ENCODE measurements at places on chromosomes 5 and 9.

GRCh38 chr9:128422783-128423150 is 2.1 kb downstream of the CERCAM start:
- DNase-seq, result no peak

DNA sequence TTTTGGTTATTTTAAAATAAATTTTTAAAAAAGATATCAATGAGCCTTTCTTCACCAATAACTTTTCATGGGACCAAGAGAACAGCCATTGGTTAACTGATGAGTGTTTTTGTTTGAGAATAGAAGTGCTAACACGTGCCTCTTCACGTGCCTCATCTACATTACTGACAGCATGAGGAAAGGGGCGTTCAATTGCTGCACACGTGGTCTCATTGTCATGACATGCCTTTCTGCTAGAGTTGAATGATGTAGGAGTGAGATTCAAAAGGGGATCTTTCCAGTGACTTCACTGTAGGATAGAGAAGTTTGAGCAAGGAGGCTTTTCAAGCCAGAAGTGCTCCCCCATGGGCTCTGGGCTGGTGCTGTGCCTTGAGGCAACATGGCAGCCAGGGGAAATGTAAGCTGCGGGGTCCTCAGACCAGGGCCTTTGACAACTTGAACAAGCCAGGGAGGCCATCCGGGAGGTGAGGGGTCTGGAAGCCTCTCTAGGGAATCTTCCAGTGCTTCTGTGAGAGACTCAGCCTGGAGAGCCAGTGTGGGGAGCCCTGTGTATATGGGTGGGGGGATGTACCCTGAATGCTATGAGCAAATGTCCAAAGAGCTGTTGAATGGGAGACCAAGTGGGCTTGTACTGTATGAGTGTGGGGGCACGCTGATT is 51.2 kb upstream of the FSTL4 start:
- DNase-seq, result no peak

GRCh38 chr9:113886933-113887332 is 10.8 kb downstream of the ZNF618 start:
- DNase-seq, result peak; percentile 71

DNA sequence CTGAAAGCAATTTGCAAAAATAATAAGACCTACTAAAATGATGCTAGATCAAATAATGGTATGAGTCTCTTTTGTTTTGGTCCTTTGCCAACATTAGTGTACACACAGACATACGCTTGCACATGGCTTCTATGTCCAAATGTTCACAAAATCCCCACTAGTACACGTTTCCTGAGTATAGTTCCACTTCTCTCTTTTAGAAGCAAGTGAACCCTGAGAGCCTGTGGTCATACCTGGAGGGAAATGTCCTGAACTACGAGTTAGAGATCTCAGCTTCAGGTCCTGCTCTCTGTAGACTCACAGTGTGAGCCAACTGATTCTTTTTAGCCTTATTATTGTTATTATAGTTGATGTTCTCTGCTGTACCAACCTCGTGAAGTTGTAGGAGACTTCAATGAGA is 47.3 kb upstream of the ACTBL2 start:
- no peak for DNase-seq

DNA sequence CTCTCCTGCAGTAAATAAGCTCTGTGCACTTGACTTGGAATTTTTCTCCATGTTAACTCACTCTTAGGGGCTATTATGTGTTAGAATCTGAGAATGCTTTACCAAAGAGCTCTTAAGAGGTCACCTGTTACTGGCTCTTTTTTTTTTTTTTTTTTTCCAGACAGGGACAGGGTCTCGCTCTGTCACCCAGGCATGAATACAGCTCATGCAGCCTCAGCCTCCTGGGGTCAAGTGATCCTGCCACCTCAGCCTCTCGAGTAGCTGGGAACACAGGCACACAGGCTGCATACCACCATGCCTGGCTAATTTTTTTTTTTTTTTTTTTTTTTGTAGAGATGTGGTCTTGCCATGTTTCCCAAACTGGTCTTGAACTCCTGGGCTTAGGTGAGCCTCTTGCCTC is 22.1 kb downstream of the HMGXB3 start:
- no peak for DNase-seq

DNA sequence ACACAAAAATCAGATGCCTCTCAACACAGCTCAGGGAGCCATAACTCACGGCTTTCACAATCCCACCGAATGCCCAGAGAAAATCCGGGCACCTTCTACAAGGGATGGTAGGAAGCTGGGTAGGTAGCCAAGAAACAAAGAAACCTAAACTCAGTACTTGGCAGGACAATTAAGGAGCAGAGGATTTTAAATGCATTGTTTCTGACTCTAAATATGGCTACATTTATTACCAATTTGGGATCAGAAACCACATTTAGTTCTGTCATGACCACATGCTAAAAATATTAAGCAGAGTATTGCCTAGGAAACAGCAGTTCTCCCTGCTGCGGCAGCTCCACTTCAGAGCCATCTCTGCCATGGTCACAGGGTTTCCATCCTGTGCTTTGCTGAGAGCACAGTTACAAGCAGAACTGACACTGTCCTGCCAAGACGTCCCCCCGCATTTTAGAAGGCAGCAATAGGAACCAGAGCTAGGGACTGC is 57.5 kb downstream of the SIL1 start:
- DNase-seq, result peak; percentile 32

GRCh38 chr5:168031614-168032013 is 259.8 kb upstream of the WWC1 start:
- DNase-seq, result no peak

DNA sequence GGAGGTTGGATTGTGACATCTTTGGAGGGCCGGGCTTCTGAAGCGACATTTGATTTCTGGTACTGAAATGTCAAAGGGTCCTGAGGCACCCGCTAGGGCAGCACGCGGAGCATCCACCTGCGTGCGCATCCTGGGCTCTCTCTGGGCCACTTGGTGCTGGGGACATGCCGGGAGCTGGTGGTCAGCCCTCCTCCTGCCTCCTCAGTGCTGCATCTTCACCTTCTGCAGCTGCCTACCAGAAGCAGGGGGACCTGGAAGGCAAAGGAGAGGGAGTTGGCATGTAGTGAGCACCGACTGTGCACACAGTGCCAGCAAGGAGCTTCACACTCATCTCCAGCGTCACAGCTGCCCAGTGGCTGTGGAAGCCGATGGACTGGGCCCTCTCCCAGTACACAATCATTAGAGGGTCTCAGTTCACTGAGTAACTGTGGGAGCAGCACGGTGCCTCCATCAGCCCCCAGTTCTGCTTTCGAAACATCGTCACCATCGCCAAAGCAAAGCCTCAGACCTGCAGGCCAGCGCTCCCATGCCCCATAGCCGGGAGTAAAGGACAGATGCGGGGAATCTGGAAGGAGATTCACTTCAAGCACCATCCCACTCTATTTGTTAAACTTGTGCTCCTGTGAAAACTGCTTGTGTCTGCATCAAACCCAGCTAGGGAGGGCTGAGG is 138.4 kb downstream of the KCNIP1 start:
- DNase-seq, result no peak

DNA sequence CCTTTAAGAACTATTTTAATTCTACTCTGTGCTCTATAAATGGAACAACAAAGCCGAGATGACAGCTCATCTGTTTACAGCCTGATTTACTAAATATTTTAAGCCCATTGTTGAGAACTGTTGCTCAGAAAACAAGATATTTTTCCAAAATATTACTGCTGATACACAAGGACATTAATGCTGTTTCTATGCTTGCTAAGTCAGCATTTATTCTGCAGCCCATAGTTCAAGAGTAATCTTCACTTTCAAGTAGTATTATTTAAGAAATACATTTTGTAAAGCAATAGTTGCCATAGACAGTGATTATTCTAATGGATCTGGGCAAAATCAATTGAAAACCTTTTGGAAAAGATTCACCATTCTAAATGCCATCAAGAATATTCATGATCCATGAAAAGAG is 208.3 kb downstream of the CDH12 start:
- DNase-seq, result no peak

- DNase-seq, result no peak
Observed at GRCh38 chr9:14520341-14520740, 172.9 kb downstream of the ZDHHC21 start.

DNA sequence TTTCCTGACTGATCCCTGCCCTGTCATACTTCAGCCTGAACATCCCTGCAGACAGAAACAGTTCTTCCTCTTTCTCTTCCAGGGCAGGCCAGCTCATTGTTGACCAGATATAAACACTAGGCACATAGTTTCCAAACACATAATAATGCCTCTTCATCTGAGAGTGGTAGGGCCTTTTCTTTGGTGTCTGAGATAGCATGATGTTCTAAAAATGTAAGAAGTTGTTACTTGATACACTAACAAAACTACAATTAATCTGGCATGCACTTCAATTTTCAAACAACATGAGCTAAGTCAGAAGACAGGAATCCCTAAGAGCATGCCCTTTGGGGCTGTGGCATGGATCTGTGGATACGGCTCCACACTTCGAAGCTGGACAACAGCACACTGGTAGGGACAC is 246.6 kb downstream of the SPOCK1 start:
- no peak for DNase-seq

DNA sequence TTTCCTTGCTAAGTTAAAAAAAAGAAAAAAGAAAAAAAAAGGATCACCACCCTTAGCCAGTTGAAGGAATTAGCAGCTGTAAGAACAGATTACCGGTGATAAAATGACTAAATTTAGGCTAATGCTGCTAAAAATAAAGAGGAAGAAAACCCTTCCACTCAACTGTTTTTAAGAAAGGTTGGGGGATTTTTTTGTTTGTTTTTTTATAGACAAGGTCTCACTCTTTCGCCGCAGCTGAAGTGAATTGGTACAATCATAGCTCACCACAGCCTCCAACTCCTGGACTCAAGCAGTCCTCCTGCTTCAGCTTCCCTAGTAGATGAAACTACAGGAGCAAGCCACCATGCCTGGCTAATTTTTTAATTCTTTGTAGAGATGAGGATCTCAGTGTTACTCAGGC is 101.7 kb downstream of the SNCAIP start:
- DNase-seq, result no peak

- no peak for DNase-seq
Observed at GRCh38 chr5:167643631-167644280, 647.7 kb upstream of the WWC1 start.

- no peak for DNase-seq
Observed at GRCh38 chr9:119302988-119303698, 66.1 kb downstream of the BRINP1 start.

DNA sequence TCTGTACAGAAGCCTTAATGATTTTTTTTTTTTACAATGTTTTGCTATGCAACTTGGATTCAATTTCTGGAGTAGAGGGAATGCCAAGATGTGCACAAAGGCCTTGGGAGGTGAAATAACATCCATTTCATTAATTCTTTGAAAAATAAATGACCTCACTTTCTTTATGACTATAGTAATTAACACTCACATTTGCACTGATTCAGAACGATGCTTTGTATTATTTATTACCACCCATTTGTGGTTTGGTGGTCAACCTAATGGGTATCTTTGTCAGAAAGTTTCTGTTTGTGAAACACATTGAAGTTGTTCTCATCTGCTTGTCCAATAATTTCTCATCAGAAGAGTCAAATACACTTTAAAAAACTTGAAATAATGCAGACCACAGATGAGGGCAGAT is 169.3 kb downstream of the NTRK2 start:
- DNase-seq, result no peak

DNA sequence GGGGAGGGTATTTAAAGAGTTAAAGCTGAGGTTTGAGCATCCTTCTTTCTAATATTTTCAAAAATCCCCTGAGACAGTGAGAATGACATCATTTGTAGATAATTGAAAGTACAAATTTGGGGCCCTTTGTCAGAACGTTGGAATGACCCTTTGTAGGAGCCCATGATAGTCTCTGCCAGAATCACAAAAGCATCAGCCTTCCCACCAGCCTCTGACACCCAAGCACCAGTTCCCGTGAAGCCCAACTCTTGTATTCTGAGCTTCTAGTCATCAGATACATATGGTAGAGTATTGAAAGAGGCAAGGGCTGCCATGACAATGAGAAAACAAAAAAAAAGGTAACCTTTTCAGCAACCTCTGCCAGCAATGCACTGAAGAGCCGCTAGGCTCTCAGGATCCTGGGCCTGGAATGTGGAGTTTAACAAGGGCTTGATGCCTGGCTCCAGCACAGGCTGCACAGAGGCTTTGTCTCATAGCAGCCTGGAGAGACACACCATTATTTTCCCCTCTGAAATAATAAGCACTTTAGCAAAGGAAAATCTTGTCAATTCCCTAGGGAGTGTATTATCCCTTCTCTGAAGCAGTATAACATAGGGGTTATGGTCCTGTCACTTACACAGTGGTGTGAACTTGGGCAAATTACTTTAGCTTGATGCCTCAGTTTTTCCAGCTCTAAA is 114.4 kb downstream of the ZNF608 start:
- no peak for DNase-seq

DNA sequence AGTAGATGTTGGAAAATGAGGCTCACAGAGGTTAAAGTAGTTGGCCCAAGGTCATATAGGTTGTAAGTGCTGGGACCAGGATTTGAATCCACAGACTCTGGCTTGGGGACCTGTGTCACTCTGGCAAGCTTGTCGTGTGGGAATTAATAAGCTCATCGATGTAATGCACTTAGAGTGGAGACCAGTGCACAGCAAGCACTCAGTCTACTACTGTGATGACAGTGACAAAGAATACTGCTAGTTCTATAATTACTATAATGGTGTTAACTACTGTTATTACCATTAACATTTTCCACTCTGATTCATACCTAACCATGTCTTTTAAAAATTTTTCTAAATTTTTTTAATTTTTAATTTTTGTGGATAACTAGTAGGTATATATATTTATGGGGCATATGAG is 12.8 kb downstream of the PAM start:
- no peak for DNase-seq

DNA sequence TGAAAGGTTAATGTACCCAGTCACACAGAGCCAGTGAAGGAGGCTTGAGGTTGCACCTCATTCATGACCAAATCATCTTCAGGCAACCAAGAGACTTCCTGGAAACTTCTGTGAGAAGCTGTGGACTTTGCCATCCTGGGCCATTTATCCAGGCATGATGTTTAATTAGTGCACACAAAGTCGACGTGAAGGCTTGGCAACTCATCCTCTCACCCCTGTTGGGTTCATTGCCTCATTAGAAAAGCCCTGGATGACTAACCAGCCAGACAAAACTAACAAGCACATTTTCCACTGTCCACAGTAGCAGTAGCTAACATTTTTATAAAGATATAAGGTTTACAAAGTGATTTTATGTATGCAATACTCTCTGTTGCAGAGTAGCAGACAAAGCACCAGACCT is 65.7 kb upstream of the ZNF462 start:
- no peak for DNase-seq

DNA sequence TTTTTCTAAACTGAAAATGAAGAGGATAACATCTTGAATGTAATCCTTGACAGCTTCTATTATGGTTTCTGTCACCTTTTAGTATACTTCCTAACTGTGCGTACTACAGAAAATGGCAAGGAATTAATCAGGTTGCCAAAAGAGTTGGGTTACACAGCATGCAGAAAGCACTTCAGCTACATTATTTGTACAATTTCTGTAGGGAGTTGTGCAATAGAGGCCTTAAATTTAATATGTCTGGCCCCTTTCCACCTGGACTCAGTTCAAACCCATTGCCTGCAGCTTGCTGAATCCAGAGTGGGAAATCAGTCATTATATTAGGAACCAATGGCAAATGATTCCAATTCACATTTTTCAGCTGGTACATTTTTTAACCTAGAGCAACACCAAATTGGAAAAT is 549.7 kb downstream of the CSNK1G3 start:
- no peak for DNase-seq

All from suppressor macrophage treated with lipopolysaccharide for 1 hour (primary cell).